ENCODE measurements at places on chromosomes 5 and 9.

- DNase-seq, result no peak
Observed at GRCh38 chr9:106414042-106414441, 448.9 kb upstream of the ZNF462 start.

DNA sequence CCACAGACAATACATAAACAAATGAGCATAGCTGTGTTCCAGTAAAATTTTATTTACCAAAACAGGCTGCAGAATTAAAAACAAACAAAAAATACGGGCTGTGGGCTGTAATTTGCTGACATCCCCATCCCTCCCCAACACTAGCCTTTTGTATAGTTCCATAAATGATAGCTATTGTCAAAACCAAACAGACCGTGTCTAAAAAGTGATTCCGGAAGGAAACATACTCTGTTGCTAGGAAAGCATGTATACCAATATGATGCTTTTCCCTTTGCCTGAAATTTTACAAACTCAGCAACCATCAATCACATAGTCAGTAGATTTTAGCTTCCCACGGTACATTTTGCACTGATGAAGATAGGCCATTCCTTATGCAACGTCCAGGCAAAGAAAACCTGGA lies 80.0 kb downstream of the TMEM215 start:
- DNase-seq, result no peak

- no peak for DNase-seq
Observed at GRCh38 chr9:116323571-116323970, 170.0 kb downstream of the PAPPA start.

GRCh38 chr5:29930316-29930715 lies 1263.2 kb upstream of the CDH6 start:
- DNase-seq, result no peak

DNA sequence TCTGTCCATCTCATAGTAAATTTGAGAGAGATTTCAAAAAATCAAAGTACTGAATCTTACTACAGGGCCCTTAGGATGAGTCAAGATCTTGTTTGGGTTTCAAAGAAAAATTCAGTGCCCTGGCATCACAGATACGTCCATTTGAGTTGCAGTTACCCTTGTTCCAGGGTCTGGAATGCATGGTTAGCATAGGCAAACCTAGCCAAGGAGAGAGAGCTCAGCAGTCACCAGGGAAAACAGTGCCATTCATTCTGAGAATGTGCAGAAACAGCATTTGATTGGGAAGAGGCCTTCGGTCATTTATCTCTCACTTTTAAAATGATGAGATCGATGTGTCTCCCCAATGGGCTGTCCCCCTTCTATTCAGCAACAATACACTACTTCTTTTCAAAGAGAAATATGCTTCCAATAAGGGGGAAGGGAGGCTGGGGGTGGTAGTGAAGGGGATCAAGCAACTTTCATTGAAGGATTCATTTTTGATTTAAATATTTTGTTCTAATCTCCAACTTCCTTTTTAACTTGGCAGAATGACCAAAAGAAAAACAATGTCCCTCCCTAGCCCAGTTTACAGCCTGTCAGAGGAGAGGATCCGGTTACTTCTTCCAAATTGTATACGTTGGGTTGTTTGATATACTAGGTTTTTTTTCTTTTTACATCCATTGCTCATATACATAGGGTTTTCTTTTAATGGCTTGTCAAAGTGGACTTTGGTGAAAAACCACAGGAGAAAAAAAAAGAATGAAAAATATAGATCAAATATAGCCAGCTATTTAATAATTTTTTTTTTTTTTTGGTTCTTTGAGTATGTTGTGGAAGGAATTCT lies 491.1 kb downstream of the CCDC171 start:
- DNase-seq, result no peak

- DNase-seq, result no peak
Observed at GRCh38 chr5:55584398-55585205, 49.8 kb upstream of the PLPP1 start.

DNA sequence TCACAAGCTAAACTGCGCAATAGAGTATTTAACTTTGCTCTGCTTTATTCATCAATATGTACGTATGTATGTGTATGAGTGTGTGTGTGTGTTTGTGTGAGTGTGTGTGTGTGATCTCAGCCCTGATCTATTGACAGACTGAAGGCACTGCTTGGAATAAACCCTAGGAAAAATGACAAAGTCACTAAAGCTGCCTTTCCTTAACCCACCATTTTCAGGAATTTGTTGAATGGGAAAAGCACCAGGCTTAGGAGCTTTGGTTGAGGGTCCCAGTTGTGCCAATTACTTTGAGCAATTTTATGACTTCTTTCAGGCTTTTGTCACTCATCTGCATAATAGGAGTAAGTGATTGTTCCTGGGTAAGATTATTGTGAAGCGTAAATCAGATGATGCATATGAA lies 108.6 kb upstream of the TLR4 start:
- no peak for DNase-seq

DNA sequence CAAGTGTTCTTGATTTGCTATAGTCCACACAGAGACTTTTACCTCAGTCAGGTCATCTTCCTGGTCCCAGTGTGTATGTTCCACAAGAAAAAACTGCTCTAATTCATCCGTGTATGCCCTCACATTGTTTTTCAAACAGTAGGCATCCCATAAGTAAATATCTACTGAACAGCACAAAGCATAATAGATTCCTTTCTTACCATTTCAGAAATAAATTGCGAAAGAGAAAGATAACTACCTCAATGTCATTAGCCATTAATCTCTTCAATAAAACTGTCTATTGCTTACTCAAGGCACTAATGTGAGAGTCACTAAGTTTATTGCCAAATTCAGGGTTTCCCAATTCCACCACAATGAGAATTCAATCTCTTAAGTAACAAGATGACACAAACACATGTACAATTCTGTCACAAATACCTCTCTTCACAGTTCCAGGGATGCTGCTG lies 9.6 kb downstream of the FBXW2 start:
- no peak for DNase-seq

GRCh38 chr5:159704160-159704559 lies 212.1 kb upstream of the ADRA1B start:
- no peak for DNase-seq

GRCh38 chr9:9286001-9286400 lies 1326.8 kb downstream of the PTPRD start:
- no peak for DNase-seq

- no peak for DNase-seq
Observed at GRCh38 chr9:80881940-80882339, 807.4 kb downstream of the TLE1 start.

DNA sequence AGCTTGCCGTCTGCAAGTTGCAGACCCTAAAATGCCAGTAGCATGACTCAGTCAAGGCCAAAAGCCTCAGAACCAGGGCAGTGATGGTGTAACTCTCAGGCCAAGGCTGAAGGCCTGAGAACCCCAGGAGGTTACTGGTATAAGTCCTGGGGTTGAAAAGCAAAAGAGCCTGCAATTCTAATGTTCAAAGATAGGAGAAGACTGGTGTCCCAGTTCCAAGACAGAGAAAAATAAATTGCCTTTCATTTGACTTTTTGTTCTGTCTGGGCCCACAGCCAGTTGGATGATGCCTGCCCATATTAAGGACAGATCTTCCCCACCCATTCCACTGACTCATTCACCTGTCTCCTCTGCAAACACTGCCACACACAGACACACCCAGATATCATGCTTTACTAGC lies 673.2 kb downstream of the CDH18 start:
- DNase-seq, result peak; percentile 34

GRCh38 chr5:14853685-14854084 lies 17.9 kb downstream of the ANKH start:
- no peak for DNase-seq

DNA sequence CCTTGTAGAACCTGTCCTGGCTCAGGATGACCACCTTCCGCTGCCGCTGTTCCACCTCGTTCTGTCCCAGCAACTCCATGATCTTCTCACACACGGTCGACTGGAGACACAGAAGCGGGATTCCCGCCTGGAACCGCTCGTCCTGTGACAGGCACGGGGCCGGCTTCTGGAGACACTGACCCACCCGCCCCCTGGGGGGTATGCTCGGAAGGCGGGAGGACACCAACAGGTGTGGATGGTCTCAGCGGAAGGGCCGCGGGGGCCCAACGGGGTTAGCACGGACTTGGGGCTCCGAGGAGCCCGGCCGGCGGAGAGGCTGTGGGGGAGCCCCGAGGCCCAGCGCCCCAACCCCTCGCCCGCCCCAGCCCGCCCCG lies 530 bp downstream of the UCK1 start:
- DNase-seq, result peak; percentile 26

DNA sequence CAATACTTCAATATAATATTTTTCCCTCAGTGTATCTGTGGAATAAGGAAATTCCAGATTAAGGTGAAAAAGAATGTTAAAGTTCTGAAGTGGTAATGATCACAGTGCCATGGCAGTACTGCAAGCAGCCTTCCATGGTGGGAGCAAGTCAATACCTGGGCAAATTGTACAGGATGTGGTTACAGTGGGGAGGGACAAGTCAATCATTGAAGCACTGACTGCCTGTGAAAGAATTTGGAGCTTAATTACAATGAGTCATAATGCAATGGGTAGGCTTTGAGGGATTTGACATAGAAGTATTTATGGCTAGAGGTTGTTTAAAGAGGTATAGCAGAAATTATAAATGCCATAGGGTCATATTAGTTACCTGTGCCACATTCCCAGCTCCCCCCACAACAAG lies 786.5 kb upstream of the ACO1 start:
- peak; percentile 95 for DNase-seq

- DNase-seq, result no peak
Observed at GRCh38 chr5:159301466-159301865, 28.8 kb downstream of the IL12B start.

DNA sequence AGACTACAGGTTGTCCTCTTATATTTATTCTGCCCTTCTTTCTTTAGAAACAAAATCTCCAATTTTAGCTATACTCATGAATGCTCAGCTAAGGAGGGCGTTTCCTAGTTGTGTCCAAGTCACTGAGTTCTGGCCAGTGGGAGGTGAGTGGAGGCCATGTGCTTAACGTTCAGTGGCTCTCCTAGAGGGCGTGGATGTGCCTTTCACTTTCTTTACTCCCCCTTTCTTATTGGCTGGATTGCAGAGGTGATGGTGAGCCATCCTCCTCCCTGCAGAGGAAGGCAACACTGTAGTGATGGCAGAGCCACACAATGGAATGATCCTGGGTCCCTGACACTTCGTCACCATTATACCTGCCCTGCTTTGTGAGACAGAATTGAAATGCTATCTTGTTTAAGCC lies 54.6 kb downstream of the ALG2 start:
- DNase-seq, result no peak

DNA sequence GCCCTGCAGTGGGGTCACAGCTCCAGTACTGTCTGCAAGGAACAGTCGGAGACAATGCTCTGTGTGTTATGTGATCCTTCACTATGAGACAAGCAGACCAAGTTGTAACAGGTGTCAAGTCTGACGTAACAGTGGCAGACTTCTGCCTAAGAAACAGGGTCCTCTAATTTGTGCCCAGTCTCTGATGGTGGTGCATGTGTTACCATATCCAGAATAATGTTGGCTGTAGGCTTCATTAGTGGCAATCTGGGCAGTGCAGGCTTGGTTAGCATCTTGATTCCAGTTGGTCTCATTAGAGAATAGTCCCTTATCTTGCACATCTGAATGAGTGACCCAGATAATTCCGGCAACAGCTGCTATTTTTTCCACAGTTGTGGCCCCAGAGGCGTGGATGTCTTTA lies 33.8 kb downstream of the ZNF131 start:
- no peak for DNase-seq

DNA sequence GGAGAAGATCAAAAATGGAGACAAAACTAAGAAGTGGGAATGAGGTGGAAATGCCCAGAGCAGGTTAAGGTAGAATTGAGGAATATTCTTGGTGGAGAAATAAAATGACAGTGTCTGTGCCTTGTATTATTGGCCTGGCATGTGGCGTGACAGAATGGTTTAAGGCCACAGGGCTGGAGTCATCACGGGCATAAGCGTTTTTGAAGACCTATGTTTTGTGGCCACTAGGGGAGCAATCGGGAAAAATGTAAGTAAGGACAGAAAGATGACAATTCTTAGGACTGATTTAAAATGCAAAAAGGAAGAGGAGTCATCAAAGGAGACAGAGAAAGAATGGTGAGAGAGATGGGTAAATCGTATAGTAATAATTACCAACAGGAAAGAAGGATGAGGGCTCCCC lies 72.2 kb upstream of the EPB41L4A start:
- no peak for DNase-seq

- no peak for DNase-seq
Observed at GRCh38 chr5:95401626-95402025, 10.5 kb downstream of the FAM81B start.
